ENCODE measurements at places on chromosomes 4 and X.

- no peak for DNase-seq
Observed at GRCh38 chr4:100288161-100288560, 97.9 kb upstream of the DDIT4L start.

- DNase-seq = no peak
Observed at GRCh38 chr4:4875147-4875546, 15.7 kb downstream of the MSX1 start.

DNA sequence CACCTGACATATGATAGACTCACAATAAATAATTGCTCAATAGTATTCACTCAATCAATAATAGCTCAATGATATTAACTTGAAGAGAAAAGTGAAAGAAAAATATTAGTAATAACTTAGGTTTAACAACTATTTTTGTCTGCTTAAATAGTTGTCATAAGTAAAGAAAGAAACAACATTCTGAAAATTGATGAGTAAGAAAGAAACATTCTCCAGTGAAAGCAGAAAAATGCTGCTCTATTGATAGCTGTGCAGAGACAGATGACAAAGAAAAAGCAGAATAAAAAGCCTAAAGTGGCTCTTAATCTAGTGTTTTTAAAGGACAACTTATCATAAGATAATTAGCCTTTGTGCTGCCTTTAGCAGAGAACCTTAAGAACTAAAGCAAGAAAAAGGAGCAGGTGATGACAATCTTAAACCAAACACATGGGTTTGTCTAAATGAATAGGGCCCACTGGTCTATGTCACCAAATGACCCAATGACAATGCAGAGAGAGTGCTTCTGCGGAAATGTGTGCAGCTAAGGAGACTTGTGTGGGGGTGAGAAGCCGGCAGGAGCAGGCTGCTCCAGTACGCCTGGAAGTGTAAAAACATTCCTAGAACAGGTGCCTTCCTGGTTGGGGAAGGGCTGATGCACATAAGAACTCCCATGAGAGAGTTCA lies 13.2 kb downstream of the HS3ST1 start:
- DNase-seq = no peak

DNA sequence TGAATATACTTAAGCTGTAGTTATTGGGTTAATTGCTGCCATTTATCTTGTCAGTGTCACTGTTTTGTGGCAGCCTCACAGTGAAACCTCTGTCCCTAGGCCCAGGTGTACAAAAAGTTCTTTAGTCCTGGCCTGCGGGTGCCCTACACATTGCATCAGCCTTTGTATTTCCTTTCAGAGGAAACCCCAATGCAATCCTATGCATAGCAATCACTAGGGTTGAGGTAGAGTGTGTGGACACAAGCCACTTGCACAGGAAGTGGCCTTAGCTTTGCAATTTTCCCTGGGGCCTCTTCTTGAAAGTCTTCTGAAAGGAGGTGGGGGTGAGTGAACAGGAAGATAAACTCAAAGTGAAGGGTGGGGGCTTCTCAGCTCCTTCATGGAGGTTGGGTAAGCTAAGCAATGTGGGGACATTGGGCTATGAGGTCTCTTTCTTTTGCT lies 27.8 kb downstream of the VSIG4 start:
- DNase-seq = no peak

DNA sequence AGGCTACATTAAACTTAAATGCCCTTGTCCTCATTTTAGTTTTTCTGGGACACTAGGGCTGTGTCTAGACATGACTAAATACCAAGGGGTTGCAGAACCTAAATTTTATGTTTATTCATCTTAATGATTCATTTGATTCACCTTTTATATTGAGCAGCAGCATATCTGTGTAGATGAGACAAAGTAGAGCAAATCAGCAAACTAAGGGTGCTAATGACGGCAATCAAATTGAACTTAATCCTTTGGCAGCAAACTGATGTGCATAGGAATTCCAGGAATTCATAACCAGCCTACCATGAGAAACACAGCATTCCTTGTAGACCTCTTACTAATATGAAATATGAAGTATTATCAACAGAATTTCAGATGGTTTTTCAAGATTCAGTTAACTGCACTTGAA lies 25.1 kb downstream of the EPHA5 start:
- DNase-seq = no peak

DNA sequence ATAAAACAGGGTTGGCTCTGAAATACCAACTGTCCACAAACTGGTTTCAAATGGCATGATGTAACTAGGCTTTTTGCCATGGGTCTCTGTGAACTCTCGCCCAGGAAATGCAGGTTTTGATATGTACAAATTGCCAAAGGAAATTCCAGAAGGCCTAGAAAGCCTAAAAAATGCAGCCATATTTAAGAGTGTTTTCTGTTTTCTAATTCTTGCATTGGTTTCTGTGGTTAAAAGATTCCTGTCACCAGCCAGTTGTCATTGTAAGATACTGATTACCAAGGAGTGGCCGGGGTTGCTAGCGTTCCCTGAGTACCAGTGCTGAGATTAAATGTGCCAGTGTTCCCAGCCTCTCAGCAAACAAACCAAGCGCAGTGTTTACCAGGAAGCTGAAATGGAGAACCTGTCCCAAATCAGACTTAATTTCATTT lies 53.9 kb upstream of the SORBS2 start:
- no peak for DNase-seq

DNA sequence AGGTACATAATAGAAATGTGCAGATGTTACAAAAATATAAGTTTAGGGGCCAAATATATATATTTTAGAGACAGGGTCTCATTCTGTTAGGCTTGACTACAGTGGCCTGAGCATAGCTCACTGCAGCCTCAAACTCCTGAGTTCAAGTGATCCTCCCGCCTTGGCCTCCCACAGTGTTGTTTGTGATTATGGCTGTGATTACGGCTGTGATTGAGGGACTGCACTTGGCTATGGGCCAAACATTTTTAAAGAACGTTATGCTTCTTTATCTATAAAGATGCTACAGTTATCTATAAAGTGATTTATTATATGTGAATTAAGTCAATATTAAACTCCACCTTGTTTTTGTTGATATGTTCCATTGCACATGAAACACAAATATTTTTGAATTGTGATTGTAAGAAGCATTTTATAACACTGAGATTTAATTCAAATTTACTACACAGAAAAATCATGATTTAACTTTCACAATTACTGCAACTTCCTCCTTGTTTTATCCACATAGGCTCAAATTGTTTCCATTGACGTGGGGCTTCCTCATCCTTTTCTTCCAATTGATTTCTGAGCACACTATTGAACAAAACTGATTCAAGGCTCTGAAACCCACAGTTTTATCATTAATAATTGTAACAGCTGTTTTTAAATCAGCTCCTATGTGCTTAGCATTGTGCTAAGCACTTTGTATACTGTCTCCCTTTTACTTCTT lies 68.4 kb upstream of the BMPR1B start:
- DNase-seq = no peak

DNA sequence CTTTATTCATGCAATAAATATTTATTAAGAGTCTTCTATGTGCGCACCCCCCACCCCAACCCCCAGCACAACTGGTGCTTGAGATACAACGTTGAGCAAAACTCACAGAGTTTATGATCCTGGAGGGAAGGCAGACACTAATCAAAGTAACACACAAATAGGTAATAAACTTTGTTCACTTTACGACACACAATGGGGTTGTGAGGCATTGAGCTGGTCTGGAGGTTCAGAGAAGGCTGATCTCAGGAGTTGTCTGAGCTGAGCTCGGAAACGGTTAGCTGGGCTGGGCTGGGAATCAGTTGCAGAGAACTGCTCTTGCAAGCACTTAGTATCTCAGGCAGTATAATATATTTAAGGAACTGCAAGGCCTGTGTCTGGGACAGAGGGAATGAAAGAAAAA lies 238.5 kb downstream of the SCFD2 start:
- DNase-seq = no peak

GRCh38 chr4:139725236-139725635 lies 59.6 kb downstream of the MGST2 start:
- no peak for DNase-seq

DNA sequence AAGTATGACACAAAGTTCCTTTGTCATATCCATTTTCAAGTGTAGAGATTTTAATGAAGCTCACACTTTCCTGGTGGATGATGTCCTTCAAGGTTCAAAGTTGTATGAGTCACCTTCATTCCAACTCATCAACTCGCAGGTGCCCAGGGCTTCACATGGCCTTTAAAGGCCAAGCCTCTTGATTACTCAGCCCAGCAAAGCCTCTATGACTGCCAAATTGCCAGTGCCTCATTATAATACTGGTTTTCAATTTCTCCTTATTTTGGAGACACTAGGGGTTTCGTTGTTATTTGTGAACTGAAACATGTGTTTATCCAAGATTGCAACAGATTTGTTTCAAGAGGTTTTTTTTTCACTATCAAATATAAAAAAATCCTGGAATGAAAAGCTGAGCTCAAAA lies 45.9 kb upstream of the PPP3CA start:
- no peak for DNase-seq

DNA sequence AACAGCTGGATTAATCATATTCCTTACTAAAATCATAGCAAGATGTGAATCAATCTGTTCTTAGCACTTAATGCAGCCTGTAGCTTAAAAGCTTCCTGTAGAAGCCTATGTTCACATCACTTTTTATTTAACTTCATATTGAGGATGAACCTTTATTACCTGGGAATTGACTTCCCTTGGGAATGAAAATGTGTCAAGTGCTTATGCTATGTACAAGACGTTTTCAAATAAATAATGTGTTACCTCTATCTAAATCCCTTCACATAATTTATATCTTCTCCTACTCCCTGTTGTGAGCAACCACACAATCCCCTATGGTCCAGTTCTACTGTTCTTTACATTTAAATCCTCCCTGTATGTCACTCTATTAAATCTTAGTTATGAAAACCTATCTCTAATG lies 633.1 kb downstream of the FSTL5 start:
- DNase-seq = no peak

DNA sequence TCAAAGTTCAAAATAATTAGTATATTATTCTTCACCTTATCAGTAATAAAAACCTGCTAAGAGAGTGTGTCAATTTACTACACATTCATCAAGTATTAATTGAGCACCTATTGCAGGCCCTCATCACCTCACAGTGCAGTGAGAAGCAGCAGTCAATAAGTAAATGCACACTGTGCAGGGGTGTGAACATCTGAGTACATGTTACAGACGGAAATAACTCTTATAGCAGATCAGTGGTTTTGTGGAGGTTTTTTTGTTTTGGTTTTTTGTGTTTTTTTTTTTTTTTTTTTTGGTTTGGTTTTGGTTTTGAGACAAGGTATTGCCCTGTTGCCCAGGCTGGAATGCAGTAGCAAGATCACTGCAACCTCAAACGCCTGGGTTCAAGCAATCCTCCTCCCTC lies 20.3 kb downstream of the KLF3 start:
- no peak for DNase-seq

- DNase-seq = no peak
Observed at GRCh38 chrX:39577206-39577984, 520.4 kb downstream of the BCOR start.

- no peak for DNase-seq
Observed at GRCh38 chrX:47587906-47588735, 5.9 kb downstream of the TIMP1 start.

DNA sequence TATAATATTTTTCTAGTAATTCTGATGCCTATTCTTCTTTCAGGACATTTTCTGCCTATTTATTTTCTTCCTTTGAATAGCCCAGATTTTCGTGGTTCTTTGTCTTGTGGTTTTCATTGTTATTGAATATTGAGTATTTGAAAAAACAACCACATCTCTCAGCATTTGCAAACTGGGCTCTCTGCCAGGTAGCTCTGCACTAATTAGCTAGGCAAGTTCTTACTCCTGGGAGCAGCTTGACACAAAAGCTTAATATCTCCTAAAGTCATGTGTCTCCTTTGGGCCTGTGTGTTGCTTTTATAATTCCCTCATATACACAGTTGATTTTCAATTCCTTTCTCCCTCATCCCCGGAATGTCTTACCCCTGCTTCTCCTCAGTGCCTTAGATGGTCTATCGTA lies 413.5 kb upstream of the GRIA3 start:
- no peak for DNase-seq

- no peak for DNase-seq
Observed at GRCh38 chrX:153371256-153371655, 29.9 kb downstream of the PNMA6E start.

DNA sequence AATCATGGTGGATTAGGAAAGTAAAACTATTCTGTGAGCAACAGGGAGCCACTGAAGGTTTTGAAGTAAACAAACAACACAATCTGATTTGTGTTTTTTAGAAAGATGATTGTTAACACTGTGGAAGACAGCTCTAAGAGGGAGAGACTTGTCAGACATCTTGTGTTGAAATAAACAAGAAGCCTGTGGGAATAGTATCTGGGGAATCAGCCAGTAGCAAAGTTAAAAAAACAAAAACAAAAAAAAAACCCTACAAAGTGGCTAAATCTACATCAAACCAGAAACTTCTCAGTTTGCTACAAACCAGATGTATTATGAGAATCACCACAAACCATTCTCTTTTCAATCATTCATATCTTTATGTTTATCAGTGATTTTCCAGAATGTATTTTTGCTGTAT lies 125.7 kb upstream of the GPC4 start:
- DNase-seq = no peak

- DNase-seq = no peak
Observed at GRCh38 chr4:181176306-181176705, 1066.9 kb upstream of the TENM3 start.

- DNase-seq = no peak
Observed at GRCh38 chrX:13085526-13085925, 41.1 kb upstream of the FAM9C start.

- no peak for DNase-seq
Observed at GRCh38 chr4:16217300-16218051, 8.8 kb downstream of the TAPT1 start.

DNA sequence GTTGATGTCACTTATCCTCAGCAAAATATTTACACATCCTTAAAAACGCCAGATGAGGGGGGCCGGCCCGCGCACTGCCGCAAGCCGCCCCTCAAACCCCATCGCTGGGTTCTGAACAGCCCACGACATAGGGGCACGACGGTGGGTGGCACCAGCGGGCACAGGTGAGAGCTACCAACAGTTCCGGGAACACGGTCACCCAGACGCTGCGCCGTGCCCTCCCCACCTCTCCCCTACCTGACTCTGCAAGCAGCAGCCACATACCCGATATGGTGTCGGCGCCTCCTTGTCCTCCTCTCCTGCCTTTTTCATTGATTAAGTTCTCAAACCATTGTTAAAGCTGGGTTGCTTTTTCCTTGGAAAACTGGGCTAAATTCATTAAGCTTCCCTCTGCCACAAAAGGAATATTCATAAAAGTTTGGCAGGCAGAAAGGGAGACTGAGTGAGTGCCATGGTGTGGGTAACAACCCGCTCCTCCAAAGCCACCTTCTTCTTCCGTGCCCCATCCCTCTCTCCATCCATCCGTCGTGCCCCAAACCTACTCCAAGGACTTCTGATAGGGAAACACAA lies 1.4 kb downstream of the RAI2 start:
- DNase-seq = no peak

GRCh38 chr4:78627046-78627965 lies 75.7 kb downstream of the ANXA3 start:
- no peak for DNase-seq
